Hypothalamus (tissue), 51 donors: ENCODE measurements at places on chromosomes 6 and 20.

DNA sequence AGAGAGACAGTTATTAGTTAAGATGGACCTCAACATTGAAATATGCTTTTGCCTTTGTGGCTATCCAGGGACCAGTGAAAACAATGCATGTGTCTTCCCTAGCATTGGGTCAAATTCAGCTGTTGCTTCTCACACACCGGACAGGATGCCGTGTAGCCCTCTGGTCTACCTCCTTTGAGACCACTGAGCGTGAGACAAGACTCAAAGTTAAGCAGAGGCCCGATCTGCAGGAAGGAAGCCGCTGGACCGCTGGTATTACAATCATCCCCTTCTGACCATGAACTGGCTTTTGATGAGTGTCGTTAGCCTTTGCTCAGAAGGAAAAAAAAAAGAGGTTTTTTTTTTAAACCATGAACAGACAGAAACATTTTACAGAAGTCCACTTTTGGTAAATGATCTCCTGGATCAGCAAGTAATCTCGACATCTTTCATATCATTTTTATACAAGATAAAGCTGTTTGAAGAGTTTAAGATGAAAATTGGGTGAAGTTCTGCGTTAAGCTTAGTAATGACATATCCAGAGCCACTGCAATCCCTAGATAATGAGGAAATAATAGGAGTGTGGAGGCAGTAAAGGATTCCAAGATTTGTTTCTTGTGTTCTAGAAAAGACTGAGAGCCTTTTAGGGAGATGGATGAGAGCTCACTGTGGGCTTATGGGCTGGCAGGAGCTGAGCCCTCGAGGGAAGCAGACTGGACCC, 622.8 kb downstream of the QKI start:
- no peak for DNase-seq

DNA sequence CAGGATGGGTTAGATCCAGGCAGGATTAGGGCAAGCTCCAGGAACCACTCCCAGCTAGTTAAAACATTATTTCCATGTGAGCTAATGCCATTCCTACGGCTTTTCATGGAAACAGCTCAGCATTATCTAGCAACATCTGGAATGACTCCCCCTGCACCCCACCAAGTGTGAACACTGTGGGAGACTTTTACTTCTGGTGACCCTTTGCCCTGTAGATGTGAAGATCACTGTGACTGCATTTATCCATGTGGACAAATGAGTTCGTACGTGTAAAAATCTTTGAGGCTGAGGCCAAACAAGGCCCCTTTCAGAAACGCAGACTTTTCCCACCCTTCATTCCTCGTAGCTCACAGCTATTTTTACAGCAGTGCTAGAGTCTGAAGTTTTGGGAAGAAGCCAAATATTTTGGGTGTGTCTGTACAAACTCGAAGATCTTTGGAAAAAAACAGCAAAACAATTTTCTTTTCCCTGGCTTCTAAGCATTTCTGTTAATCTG, 221.8 kb upstream of the SOX4 start:
- no peak for DNase-seq

DNA sequence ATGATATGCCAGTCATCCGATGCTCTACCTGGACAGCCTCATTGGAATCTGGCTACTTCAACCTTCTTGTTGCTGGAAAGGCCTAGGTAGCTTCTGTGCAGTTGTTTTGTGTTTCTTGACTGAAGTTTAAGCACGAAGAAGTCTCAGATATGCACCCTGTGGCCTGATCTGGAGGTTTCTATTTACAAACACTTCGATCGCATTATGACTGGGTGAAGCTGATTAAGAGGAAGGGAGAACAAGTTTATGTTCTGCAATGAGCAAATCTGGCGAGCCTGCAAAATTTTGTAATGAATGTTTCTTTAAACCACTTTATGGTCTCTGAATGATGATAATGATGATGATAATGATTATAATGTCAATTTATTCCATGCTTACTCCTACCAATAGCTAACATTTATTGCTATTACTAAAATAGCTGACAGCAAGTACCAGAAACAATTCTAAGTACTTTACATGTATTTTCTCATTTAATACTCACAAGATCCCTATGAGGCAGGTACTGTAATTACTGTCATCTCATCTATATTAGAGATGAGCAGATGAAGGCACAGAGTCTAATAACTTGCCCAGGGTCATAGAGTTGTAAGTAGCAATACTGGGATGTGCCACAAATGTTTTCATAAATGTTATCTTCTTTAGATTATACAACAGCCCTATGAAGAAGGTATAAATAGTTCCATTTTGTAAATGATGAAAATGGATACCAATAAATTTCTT, 126.1 kb upstream of the UST start:
- DNase-seq: no peak

- DNase-seq: no peak
These were observed 29.8 kb downstream of the HM13 start for GRCh38 chr20:31543966-31544598.

DNA sequence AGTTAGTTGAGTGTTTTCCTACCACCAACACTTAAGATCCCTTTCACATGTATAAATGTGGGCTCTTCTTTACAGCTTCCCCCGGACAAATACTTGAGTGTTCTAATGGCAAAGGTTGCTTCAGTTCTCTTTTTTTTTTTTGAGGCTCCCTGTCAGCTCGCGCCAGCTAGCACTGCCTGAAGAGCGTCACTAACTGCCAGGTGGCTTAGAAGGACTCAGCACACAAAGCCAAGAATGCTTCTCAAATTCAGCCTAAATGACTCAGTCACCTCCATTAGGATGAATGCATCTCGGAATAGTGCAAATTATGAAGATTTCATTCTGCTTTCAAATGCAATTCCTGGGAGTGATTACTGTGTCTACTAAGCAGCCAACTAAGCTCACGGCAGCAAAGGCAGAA, 150.7 kb upstream of the BTBD3 start:
- DNase-seq: no peak

DNA sequence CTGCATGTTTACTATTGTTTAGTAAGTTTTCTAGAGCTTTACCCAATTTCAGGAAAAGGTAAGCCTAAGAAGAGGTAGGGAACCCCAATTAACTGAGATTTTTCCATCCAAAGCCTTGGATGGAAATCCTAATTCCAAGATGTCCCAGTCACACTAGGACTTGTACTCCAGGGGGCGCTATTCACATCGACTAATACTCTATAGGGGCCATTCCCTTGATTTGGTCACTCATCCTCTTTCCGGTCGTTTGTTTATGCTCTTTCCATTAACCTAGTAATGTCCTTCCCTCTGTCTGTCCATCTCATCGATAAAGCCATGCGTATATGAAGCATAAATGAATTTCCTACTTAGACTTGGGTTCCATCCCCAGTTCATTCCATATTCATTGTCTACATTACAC, 80.8 kb upstream of the FUCA2 start:
- DNase-seq: no peak

DNA sequence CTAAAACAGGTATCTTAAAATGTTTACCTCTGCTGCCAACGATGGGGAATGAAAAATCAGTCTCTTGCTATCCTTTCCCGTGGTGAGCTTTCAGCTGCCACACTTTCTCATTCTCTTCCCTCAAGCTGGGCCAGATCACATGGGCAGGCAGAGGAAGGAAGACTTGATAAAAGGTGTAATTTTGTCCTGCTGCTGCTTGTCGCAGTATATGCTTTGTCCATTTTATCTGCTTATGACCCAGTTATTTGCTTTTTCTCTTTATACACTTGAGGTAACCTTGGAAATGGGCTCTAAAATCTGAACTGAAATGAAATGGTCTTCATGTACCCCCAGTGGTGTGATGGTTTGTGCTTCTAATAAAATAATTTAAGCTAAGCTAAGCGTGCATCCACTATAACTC, 695.9 kb upstream of the FLRT3 start:
- no peak for DNase-seq

DNA sequence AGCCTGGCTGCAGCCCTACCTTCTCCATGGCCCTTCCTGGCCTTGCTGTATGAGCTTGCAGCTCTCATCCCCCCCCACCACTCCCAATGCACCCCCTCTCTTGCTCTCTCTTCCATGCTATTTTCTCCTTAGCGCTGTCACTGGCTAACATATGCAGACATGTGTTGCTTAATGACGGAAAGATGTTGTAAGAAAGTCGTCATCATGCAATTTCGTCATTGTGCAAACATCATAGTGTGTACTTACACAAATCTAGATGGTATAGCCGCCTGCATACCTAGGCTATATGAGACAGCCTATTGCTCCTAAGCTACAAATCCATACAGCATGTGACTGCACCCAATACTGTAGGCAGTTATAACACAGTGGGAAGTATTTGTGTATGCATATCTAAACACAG, 27.0 kb downstream of the ANGPT4 start:
- no peak for DNase-seq

DNA sequence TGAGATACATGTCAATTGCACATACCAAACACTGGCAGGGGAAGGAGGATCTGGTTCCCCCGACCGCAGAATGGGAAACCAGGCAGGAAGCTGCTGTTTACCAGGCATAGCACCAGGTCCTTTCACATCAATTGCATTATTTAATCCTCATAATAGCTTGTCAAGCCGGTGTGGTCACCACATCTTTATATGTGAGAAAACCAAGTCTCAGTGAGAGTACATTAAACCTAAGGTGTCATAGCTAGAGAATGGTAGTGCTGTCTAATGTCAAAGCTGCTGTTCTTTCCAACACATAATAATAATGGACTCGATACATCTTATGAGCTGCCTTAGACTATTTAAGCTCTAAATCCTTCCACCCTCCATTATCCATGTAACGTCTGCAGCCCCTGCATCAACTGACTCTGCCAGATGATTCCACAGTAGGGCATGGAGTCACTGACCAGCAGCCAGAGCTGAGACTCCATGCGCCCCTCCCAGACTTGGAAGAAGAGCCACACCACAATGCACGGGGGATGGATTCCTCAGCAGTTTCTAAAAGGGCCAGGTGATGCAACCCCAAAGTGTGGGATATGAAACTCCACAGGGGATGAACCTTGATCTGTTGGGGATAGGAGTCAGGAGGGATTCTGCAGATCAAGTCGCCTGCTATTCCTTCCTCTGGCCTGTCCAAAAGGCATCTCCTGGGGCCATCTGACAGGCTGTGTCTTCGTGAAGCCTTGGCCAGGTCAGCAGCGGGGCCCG, 71.8 kb downstream of the GPR6 start:
- no peak for DNase-seq

GRCh38 chr6:1858196-1858595, 248.5 kb downstream of the FOXC1 start:
- no peak for DNase-seq

GRCh38 chr20:51574248-51575033, 31.9 kb upstream of the NFATC2 start:
- DNase-seq: no peak

GRCh38 chr6:136306466-136306865, 16.8 kb upstream of the BCLAF1 start:
- no peak for DNase-seq

GRCh38 chr20:20593447-20594170, 118.8 kb downstream of the RALGAPA2 start:
- DNase-seq: no peak

GRCh38 chr20:48146877-48147276, 361.6 kb upstream of the SULF2 start:
- no peak for DNase-seq

DNA sequence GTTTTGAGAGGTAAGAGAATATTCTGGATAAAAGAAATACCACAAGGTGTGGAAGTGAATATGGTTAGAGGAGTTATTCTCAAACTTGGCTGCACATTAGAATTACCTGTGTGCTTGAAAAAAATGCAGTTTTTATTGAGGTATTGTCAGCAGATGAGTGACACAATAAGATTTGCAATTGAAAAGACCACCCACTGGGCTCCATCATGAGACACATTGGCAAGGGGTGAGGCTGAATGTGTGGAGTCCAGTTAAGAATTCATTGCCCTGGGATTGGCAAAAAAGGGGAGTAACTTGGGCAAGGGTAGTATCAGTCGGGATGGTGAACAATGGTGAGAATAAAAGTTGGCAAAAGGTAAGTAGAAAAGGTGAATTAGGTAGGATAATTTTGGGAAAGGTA, 63.5 kb downstream of the MEI4 start:
- DNase-seq: no peak

DNA sequence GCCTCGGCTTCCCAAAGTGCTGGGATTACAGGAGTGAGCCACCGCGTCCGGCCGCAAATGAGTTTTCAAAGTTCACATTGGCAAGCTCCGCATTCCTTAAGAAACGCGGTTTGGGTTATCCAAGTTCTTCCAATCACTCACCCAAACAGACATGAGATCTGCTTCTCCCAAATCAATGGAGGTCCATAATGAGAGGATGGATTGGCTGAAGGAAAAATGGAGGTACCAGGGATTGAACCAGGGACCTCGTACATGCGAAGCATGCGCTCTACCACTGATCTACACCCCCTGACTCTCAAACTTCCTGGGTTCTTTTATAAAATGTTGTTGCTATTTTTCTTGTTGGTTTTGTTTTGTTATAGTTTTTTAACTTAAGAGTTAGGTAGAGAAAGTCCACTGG, 170.0 kb downstream of the GPX5 start:
- DNase-seq: no peak

GRCh38 chr6:116996842-116997241, 119.8 kb downstream of the RFX6 start:
- DNase-seq: no peak
